ENCODE measurements at places on chromosomes 4 and X.

DNA sequence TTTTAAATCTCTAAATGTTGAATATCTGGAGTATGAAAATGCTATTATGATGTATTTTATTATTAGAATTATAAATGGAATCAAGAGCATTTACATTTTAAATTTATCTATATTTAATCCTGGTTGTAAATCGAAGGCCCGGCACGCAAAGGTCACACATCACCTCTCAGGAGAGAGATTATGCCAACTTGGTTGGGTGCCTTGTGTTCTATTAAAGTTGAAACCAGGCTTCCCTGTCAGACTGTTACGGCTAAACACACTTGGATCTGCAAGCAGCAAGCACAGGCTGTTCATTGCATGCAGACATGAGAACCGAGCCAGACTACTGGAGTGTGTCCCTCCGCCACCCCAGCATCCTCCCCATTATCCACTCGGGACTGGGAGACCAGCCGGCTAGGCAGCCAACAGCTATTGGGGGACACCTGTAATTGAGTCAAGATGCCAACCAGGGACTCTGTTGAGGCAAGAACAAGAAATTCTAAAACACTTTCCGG, 16.4 kb upstream of the SEL1L3 start:
- DNase-seq: no peak

DNA sequence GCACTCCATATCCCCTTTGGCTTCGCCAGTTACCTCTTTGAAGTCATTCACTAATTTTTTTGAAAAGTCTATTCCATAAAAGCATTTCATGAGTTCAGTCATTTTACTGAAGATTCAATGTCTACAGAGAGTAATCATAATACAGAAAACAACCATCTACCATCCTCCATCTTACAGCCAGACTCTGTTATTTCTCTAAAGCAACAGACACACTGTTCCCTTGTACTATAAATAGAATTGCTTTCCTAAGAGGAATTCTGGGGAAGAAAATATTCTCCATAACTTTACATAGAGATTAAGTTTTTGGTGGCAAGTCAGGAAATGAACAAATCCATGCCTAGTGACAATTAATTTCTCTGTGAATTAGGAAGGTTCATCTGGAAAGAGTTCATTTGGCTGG, 37.0 kb downstream of the XK start:
- DNase-seq: no peak

DNA sequence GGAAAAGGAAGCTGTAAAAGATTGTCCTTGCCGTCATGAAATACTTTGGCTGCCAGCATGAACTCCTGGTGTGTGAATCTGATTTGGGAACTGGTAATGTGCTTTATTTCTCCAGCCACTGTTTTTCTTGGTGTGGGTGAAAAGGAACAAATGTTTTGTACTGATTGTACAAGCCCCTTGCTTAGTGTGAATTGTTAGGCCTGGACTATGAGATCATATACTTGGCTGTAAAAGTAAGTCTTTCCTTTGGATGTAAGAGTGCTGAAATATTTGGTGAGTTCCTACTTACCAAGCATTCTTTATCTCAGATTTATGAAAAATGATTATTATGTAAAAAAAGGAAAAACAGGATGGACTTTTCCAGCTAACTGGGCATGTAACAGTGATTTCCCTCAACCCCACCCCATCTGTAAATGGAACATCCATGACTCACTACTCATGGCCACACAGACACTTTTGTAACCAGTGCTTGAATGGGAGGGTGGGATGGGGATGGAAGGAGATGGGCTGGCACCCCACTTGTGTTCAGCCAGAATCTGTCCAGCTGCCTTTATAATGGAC, 6.3 kb downstream of the FNIP2 start:
- DNase-seq: no peak

DNA sequence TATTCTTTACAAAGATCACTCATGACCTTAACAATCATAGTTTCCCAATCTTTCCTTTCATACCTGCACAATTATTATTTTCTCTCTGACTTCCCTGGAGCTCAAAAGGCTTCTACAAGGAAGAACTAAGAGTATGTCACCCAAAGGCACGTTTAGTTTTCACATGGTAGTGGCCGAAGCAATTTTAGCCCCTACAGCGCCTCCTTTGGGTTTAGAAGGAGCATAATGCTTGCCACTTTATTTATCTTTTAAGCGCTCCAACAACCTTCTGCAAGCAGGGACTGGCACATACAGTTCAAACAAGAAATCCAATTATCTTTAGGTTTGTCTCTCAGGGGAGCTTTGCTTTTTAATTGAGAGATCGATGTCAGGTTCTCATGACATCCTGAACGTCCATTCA, 42.0 kb upstream of the IGSF1 start:
- DNase-seq: no peak

- no peak for DNase-seq
These were observed 77.1 kb downstream of the HMX1 start for GRCh38 chr4:8794491-8794890.

DNA sequence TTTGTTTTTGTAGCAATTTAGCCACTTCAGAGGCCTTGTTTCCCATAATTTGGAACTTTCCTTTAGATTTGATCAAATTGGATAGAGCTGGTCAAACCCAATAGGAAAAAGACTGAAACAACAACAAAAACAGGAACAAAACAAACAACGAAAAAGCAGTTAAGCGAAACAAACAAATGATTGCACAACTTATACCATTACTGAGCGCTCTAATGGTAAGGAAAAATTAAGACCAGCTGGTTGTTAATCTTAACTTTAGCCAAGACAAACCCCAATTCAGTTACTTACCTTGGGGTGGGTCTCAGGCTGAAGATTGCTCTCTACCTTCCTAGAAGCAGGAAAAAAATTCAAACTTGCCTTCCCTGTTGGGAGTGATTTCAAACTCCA, 38.3 kb downstream of the SPCS3 start:
- DNase-seq: no peak

GRCh38 chr4:8207314-8207713, 8.2 kb downstream of the SH3TC1 start:
- DNase-seq: no peak

DNA sequence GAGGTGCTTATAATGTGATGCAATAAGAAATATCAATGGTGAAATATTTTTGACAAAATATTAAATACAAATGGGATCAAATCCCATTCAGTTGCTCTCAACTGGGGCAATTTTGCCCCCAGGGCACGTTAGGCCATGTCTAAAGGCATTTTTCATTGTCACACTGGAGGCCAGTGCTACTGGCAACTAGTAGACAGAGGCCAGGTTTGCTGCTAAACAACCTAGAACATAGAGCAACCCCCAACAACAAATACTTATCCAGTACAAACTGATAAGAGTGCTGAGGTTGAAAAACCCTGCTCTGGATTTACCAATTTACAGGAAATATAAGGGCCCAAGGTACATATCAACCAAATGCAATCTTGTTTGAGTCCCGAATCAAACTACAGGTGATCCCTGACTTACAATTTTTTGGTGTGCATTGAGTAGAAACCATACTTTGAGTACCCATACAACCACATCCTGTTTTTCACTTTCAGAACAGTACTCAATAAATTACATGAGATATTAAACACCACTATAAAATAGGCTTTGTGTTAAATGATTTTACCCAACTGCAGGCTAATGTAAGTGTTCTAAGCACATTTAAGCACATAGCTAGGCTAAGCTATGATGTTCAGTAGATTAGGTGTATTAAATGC, 237.5 kb downstream of the HNRNPD start:
- DNase-seq: no peak

DNA sequence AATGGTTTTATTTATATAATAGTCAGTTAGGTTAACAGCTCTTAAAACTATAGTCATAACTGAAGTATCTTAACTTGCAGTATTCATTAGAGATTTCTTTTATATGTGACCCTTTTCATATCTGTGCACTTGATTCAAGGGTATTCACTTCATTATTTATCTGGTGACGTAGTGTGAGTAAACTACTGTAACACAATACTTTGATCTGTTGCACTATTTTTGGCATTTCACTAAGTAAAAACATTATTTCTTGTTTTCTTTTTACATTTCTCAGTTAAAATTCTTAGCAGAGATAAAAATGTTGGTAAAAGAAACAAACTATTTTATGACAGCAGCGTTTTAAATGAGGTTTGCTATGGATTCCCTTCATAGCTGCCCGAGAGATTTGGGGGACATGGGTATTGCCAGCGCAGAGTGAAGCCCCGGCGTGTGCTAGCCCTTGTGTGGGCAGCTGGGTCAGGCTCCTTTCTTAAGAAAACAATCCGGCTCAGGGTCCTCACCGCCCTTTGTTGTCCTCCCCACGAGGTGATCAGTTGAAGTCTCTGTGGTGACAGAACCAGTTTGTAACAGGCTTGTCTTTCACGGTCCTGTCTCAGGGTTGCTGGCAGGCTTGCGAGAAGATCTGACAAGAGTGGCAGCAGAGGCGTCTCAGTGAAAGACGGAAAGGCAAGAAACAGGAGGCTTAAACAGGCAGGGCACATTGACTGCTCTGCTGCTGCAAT, 293.4 kb downstream of the BMPR1B start:
- DNase-seq: no peak

- DNase-seq: no peak
These were observed 644.6 kb downstream of the IL1RAPL1 start for GRCh38 chrX:29231800-29232199.

DNA sequence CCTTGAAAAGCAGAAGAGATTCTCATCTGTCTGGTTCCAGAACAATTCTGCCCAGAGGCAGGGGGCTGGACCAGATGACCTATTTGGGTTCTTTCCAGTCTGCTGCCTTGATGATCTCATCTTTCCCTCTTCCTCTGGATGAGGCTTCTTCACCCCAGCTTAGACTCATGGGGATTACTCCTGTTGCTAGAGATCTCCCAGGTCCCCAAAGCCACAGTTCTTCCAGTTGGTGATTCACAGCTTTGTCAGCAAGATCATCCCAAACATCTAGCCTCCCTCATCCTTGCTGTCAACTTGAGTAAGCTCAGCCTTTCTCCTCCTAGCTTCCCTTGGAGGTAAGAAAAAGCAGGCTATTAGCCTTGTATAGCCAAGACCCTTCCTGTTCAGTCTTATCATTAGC, 64.2 kb upstream of the PJA1 start:
- no peak for DNase-seq

GRCh38 chrX:4935846-4936245, 1222.4 kb upstream of the PRKX start:
- DNase-seq: no peak

GRCh38 chrX:100418556-100418955, 8.5 kb upstream of the PCDH19 start:
- no peak for DNase-seq

GRCh38 chr4:111773858-111774257, 371.4 kb upstream of the FAM241A start:
- DNase-seq: no peak

- no peak for DNase-seq
These were observed 34.8 kb downstream of the PLAC1 start for GRCh38 chrX:134623293-134624045.

- DNase-seq: no peak
These were observed 212.7 kb downstream of the KCTD8 start for GRCh38 chr4:44235897-44236296.

DNA sequence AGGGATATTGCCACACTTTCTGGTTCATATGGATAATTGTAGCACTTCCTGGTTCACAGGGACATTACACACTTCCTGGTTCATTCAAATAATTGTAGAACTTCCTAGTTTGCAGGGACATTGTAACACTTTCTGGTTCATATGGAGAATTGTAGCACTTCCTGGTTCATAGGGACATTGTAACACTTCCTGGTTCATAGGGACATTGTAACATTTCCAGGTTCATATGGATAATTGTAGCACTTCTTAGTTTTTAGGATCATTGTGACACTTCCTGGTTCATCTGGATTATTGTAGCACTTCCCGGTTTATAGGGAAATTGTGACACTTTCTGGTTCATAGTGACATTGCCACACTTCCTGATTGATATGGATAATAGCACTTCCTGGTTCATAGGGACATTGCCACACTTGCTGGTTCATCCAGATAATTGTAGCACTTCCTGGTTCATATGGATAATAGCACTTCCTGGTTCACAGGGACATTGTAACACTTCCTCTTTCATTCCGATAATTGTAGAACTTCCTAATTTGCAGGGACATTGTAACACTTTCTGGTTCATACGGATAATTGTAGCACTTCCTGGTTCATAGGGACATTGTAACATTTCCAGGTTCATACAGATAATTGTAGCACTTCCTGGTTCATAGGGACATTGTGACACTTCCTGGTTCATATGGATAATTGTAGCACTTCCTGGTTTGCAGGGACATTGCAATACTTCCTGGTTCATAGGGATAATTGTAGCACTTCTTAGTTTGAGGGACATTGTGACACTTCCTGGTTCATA, 59.2 kb upstream of the CD99 start:
- no peak for DNase-seq

- no peak for DNase-seq
These were observed 94.3 kb downstream of the GPRIN3 start for GRCh38 chr4:89213382-89213701.

- DNase-seq: no peak
These were observed 154.5 kb downstream of the PALLD start for GRCh38 chr4:168651374-168651773.

DNA sequence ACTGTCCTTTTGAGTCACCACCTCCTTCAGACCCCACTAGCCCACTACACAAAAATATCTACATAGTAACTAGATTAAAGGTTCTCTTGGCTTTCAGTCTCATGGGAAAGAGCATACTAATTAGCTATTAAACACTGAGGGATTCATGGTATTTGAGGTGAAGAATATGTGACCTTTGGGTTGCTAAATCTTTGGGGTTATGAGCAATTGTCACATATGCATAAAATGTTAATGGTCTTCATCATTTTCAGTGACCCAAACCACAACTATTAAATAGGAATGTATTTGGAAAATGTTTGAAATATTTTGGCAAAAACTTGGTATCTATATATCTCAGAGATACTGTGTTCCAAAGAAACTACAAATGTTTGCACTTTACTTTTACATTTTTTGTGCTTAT, 365.1 kb downstream of the MAGEB5 start:
- DNase-seq: no peak

- DNase-seq: no peak
These were observed 245.8 kb downstream of the FBXO8 start for GRCh38 chr4:174037631-174038030.

DNA sequence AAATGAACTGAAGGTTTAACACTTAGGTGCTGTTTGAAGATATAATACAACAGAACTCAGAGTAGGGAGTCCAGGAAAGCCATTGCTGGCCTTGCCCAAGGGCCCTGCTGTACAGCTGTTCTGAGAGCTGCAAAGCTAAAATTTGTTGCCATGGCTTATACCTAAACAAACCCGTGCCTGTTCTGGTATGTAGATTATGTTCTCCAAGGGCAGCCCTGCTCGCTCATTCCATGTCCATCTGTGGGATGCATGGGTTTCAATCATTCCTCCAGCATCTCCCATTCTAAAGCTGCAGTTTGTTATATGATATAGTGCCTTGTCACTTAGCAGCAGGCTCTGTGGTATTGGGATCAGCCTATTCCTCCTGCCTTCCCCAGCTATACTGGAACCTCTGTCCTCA, 80.8 kb upstream of the BMPR1B start:
- DNase-seq: no peak

- DNase-seq: no peak
These were observed 51.5 kb downstream of the STARD8 start for GRCh38 chrX:68698942-68699341.
